ENCODE measurements at places on chromosomes 12 and 14.

DNA sequence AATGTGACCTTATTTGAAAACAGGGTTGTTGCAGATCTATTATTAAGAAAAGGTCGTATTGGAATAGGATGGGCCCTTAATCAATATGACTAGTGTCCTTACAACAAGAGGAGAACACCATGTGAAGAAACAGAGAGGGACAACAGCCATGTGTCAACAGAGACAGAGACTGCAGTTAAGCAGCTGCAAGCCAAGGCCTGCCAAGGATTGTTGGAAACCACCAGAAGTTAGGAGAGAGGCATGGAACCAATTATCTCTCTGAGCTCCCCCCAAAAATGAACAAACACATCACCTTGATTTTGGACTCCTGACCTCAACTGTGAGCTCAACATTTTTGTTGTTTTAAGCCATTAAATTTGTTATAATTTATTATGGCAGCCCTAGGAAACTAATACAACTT is 214.6 kb upstream of the PRKD1 start:
- DNase-seq, result no peak

DNA sequence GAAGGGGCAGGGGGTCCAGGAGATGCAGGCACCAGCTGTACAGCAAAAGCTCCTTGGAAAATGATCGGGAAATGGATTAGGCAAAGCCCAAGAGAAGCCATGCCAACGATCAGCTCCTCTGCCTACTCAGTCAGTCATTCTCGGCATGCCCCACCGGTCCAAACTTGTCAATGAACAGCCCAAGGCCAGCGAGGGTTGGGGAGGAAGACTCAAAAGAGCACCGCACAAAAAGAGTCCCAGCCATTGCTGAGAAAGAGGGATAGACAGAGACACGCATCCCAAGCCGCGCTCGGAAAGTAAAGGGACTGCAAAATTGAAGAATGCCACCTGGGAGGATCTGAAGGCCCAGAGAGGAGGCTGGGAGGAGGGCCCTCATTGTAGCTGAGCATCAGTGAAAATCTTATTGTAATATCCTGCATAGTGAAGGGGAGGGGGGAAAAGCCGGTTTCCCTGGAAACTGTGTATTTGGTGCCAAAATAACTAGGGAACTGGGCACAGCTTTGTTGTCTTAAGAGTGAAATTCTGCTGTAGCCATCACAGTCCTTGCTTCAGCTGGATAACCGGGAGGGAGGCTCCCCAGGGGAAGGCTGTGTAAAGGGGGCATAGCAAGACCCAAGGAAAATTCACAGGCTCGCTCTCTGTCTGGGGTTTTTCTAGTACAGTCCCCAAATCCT is 4.7 kb downstream of the KDM2B start:
- no peak for DNase-seq

DNA sequence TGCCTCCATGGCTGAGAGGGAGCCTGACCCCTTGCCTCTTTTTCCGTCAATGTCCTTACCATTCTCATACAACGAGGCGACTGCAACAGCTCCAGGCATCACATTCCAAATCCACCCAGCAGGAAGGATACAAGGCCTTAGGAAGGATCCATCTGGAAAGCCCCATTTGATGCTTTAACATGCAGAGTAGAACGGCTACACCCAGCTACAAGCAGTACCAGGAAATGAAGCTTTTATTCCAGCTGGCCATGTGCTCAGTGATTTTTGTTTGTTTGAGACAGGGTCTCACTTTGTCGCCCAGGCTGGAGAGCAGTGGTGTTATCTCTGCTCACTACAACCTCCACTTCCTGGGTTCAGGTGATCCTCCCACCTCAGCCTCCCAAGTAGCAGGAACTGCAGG is 124.8 kb downstream of the TMEM132D start:
- DNase-seq, result no peak

- DNase-seq, result no peak
Observed at GRCh38 chr14:66378712-66379505, 107.3 kb upstream of the CCDC196 start.

GRCh38 chr14:75827331-75827730 is 154.5 kb downstream of the TGFB3 start:
- DNase-seq, result no peak

GRCh38 chr14:66143387-66144112 is 342.6 kb upstream of the CCDC196 start:
- DNase-seq, result no peak

DNA sequence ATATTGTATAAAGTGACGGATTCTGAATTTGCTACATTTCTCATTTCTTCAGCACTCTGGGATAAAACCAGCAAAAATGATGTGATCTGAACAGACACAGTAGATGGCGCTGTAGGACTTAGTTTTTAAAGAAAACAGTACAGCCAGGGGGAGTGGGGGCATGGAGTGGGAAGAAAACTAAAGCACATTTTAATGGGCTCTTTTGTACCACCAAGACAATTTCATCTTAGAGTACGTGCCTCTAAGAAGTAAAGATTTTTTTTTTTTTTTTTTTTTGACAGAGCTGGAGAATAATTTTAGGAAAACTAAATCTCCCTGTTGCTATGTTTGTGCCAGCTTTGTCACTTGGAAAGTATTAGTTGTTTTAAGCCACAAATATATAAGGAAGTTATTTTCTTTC is 124.4 kb downstream of the RAD51B start:
- peak; percentile 87 for DNase-seq

- no peak for DNase-seq
Observed at GRCh38 chr12:75599061-75599460, 87.7 kb upstream of the KRR1 start.

- DNase-seq, result no peak
Observed at GRCh38 chr14:81187832-81188522, 32.8 kb downstream of the GTF2A1 start.

- no peak for DNase-seq
Observed at GRCh38 chr12:40198601-40199000, 26.2 kb upstream of the LRRK2 start.

- no peak for DNase-seq
Observed at GRCh38 chr12:133057446-133057845, 20.1 kb downstream of the ZNF84 start.

- DNase-seq, result no peak
Observed at GRCh38 chr12:30088259-30088995, 304.7 kb upstream of the TMTC1 start.

- DNase-seq, result no peak
Observed at GRCh38 chr12:46267825-46268582, 839 bp downstream of the SLC38A1 start.

GRCh38 chr14:84610086-84610485 is 919.9 kb upstream of the FLRT2 start:
- no peak for DNase-seq

GRCh38 chr14:73833530-73834260 is 17.9 kb upstream of the PTGR2 start:
- no peak for DNase-seq

GRCh38 chr12:115758183-115758582 is 519.3 kb downstream of the MED13L start:
- no peak for DNase-seq

- no peak for DNase-seq
Observed at GRCh38 chr14:77607741-77608302, 8.6 kb downstream of the SPTLC2 start.

DNA sequence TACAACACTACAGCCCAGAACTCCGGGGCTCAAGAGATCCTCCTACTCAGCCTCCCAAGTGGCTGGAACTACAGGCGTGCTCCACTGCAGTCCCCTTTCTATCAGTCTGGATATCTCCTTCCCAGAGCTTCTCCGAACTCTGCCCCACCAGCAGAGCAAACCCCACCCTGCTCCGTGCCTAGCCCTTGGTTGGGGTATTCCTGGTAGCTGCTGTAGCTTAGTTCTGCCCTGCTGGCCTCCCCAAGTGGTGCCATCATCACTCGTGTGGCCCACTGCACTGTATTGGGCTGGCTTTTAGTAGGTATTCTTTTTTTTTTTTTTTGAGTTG is 9.5 kb downstream of the HSP90AA1 start:
- DNase-seq, result no peak

DNA sequence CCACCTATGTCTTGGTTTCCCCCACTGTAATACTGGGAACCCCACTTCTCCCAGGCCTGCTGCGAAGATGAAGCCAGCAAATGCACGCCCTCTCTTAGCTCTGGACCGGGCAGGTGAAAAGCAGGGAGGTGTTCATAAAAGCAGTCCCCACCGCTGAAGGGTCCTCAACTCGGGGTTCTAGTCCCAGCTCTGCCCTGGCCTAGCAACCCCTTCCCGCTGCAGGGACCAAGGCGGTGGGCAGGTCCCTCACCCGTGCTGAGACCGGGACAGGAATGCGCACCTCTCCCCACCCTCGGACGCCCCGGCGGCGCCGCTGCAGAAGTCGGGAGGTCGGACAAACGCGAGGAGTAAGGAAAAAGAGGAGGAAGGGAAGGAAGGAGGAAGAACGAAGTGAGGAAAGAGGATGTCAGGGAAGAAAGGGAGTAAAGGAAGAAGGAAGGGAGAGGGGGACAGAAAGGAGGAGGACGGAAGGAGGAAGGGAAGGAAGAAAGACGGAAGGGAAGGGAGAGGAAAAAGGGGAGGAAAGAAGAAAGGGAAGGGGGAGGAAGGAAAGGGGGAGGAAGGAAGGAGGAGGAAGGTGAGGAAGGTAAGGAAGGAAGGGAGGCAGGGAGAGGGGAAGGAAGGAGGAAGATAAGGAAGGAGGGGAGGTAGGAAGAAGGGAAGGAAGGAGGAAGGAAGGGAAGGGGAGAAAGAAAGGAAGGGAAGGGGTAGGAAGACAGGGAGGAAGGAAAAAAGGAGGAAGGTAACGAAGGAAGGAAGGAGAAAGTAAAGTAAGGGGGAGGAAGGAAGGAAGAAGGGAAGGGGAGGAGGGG is 701 bp downstream of the SPRING1 start:
- no peak for DNase-seq

GRCh38 chr14:101031186-101031585 is 127.7 kb upstream of the RTL1 start:
- peak; percentile 32 for DNase-seq

GRCh38 chr14:104072586-104072985 is 12.9 kb upstream of the ASPG start:
- no peak for DNase-seq

DNA sequence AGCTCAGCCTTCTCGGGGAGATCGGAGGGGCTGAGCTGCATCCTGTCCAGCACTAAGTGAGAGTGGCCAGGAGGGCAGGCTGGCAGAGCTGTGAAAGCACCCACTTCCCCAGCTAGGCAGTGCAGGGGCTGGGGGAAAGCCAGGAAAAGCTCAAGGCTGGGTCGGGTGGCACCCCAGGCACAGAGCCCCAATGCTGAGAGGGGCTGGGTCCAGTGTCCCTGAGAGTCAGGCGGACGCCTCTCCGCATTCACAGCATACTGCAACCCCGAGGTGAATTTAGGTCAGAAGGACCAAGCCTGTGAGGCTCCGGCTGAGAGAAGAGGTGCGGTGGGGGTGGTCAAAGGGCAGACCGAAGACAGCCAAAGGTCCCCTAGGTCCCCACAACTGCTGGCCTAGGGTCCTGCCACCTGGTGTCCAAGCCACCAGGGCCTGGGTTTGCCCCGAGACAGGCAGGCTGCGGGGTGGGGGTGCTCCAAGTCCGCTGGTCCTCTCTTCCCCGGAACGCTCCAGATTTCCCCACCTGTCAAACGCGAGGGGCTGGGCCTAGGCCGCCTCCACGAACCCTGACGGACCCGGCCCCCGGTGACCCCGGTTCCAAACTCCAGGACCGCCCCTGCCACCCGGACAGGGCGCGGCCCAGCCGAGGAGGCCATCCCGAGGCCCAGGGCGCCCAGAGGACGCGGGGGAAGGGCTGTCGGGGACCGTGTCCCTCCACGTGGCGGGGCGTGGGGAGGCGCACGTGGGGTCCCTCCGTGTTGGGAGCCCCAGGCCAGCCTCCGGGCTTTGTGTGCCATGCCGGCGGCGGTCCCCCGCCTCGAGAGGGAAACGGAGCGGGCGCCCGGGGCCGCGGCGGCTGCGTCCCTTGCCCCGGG is 527 bp downstream of the CAMKK2 start:
- no peak for DNase-seq

DNA sequence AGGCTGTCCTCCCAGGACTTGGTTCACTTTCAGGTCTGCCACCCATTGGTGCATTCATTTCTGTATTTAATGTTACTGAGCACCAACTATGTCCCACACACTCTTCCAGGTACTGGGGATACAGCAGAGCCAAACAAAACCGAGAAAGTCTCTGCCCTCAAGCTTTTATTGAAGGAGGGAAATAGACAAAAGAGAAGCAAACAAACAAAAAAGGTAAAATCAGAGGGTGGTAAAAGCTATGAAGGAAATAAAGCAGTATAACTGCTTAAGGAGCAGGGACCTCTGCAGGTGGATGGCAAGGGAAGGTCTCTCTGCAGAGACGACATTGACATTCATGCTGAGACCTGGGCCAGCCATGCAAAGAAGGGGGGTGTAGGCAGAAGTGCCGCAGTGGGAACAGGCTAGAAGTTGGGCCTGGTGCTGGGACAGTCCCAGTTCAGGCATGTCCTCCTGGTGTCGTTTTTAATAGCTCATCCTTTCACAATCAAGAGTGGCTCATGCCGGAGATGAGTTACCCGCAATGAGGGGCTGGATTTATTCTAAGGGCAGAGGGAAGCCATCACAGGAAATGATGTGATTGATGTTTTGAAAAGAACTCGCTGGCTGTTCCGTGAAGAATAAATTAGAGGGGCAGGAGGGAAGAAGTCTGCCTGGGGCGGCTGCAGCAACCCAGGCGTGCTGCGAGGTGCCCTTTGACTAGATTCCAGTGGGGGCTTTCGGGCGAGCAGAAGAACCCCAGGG is 72.8 kb downstream of the IRF2BPL start:
- DNase-seq, result no peak

DNA sequence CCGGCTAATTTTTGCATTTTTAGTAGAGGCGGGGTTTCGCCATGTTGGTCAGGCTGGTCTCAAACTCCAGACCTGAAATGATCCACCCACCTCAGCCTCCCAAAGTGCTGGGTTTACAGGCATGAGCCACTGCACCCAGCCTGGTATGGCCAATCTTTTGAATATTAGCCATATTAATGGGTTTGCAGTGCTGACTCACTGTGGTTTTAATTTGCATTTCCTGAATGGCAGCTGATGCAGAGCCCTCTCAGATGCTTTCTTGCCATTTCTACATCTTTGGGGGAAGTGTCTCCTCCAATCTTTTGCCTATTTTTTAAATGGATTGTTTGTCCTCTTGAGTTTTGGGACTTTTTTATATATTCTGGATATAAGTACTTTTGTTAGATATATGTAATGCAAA is 55.5 kb upstream of the NPAS3 start:
- DNase-seq, result no peak

DNA sequence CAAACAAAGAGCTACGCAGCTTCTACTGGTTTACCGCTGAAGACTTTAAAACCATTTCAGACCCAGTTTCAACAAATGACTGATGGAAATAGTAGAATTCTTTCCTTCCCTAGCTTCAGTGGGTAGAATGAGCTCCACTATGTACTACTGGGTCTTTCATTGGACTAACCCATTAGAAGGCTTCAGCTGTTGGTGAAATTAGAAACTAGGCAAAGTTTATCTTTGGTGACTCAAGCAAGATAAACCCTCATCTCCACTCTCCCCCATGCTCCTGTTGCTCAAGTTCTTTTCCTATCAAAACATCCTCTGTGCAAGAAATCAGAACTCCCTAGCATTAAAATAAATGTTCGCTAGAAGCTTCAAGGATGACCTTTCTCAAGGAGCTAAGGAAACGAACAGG is 159.2 kb downstream of the PAWR start:
- DNase-seq, result no peak
